NCI-H2227 treated with DMSO at 0.1 percent for 48 hours (cell line): ENCODE measurements at places on chromosomes 1 and 21.

DNA sequence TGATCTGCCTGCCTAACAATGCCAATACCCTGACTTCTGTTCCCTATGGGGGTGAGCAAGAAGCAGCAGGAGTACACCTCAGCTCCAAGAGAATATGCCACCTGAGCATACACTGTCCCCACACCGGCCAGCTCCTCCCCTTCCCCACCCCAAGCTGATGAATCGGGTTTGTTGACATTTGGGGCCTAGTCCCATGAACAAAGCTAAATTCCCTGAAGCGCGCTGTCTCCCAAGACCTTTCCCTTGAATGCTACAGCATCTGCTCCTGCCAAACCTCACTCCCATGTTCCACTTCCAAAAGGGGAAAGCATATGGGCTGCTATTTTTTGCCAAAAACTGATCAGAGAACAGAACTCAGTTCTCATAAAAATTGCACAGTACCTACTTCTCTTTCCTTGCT is 220.4 kb upstream of the CAMK1G start:
- no peak for DNase-seq

DNA sequence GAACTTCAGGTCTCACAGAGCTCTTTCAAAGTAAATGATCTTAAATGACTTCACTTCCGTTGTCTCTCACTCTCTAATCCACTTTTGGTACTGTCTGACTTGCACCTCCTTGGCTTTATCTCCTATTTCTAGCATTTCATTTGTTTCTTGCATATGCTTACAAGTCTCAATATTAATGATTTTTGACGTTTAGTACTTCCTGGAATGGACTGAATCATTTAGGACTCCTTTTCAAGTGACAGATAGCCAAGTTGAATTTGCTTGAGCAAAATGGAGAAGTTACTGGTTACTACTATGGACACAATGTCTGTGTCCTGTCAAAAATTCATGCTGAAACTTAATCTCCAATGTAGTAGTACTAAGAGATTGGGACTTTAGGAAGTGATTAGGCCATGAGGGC is 7.0 kb upstream of the SGIP1 start:
- DNase-seq, result no peak

GRCh38 chr1:9588551-9589143 is at the start of gene TMEM201:
Gene TMEM201 (plus strand): TSS chr1:9588911. CDS start chr1:9588931, 20 bp downstream.
- peak; percentile 86 for DNase-seq

GRCh38 chr1:162206300-162206699 is 136.8 kb downstream of the NOS1AP start:
- DNase-seq, result no peak

DNA sequence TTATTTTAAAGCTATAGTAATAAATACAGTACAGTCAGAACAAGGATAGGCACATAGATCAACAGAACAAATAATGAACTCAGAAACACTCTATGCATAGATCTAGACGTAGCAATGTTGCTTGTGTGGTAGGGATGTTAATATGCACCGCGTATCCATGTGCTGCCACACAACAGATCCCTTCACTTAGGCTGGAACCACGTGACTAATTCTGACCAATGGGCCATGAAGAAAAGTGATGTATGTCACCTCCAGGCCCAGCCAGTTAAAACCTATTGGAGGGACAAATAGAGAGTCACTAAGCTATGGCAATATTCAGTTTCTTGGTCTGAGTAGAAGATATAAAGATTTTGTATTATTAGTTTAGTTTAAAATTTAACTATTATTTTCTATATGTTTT is 91.4 kb downstream of the ADAMTS1 start:
- no peak for DNase-seq

- no peak for DNase-seq
These were observed 312.6 kb downstream of the DUSP10 start for GRCh38 chr1:221429264-221429663.

- DNase-seq, result no peak
These were observed 102.9 kb upstream of the SMYD2 start for GRCh38 chr1:214178102-214178501.

- DNase-seq, result no peak
These were observed 184.3 kb downstream of the HIVEP3 start for GRCh38 chr1:41734201-41734970.

- DNase-seq, result no peak
These were observed 27.3 kb upstream of the SPATA6 start for GRCh38 chr1:48499211-48499735.

DNA sequence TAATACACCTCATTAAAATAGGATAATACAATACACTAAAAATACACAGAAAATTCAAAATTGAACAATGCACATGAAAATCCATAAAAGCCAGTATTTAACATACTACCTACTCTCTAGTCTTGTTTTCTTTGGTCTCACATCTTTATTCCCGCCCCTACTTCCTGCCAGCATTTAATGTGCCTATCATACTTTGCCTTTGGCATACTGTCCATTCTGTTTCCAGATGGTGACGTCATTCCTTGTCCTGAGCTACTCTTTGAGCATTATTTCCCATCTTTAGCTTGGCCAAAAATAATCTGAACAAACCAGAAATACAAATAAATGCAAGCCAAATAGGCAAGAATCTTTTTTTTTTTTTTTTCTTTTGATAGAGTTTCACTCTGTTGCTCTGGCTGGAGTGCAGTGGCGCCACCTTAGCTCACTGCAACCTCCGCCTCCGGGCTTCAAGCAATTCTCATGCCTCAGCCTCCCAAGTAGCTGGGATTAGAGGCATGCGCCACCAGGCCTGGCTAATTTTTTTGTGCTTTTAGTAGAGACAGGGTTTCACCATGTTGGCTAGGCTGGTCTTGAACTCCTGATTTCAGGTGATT is 4.4 kb downstream of the HFM1 start:
- no peak for DNase-seq

- DNase-seq, result no peak
These were observed 18.8 kb downstream of the LRRC52 start for GRCh38 chr1:165562571-165562970.

DNA sequence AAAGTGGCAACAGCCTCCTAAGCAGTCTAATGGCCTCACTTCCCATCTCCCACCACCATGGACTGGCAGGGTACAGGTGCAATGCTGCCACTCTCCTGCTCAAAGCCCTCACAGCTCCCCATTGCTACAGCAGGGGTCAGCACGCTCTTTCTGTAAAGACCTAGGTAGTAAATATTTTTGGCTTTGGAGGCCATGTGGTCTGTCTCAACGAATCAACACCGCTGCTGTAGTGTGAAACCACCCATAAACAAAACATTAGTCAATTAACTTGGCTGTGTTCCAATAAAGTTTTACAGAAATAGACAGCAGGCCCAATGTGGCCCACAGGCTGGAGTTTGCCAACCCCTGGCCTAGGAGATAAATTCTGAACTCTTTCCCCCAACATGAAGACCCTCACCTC is 44.6 kb upstream of the TMEM125 start:
- no peak for DNase-seq

GRCh38 chr1:85319491-85319890 is 43.1 kb upstream of the BCL10 start:
- DNase-seq, result no peak

DNA sequence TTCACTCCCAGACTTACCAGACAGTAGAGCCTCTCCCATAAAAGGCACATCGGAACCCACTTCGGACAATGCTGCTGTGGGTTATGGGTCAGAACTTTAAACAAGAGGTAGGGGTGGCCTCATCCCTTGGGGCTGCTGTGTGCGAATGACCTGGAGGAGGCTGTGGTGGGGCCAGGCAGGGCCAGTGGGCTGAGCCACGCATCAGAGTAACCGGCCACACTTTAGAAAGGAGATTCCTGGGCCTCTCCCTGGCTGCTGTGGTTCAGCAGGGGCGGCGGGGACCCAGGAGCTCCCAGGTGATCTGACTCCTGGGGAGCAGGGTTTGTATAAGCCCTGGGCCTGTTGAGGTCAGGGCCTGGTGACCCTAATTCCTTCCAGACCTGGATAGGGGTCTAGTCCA is 110.2 kb upstream of the C1orf174 start:
- no peak for DNase-seq

DNA sequence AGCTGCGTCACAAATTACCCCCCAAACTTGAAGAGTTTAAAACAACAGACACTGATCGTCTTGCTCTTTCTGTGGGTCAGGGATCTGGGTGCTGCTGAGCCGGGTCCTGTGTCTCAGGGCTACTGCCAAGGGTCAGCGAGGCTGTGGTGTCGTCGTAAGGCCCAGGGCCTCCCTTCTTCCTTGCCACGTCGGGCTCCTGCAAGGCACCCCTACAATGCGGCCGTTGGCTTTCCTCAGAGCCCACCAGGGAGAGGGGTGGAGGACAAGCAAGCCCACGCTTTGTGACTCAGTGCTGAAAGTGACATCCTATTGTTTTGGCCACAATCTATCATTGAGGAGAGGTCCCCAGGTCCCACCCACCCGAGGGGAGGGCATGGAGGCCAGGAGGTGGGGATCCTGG is 7.7 kb upstream of the FBLIM1 start:
- DNase-seq, result no peak

DNA sequence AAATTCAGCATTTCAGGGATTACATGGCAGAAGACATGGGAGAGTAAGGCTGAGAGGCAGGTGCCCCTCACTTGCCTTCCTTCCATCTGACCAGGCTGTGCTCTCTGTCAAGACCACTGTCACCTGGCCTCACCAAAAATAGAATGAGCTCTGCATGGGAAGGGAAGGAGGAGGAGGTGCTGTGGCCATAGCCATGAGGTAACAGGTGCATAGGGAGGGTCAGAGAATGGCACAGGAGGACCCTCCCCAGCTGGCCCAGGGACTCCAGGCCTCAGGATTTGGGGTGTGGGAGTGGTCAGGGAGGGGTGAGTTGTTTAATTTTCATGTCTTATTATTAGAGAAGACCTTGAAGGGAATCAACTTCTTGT is 192.3 kb downstream of the FCRL5 start:
- DNase-seq, result no peak

DNA sequence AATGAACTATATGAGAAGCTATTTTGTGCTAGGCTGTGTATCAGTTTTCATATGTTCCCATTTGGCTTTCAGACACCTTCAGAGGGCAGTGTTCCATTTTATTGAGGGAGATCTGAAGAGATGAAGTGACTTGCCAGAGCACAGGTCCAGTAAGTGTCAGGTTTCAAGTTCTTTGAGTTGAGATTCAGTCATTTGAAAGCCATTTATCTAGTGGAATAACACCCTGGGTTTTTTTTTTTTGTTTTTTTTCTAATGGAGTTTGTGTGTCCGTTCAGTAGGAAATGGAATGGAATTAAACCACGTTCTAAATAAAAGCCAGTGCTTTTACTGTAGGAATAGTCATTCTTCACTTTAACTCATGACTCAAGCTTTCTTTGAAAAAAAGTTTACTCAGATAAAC is 652.9 kb upstream of the USP24 start:
- no peak for DNase-seq

- no peak for DNase-seq
These were observed 12.1 kb downstream of the RGS18 start for GRCh38 chr1:192170196-192170984.

- DNase-seq, result no peak
These were observed 777.8 kb upstream of the PRMT6 start for GRCh38 chr1:106278716-106279115.

DNA sequence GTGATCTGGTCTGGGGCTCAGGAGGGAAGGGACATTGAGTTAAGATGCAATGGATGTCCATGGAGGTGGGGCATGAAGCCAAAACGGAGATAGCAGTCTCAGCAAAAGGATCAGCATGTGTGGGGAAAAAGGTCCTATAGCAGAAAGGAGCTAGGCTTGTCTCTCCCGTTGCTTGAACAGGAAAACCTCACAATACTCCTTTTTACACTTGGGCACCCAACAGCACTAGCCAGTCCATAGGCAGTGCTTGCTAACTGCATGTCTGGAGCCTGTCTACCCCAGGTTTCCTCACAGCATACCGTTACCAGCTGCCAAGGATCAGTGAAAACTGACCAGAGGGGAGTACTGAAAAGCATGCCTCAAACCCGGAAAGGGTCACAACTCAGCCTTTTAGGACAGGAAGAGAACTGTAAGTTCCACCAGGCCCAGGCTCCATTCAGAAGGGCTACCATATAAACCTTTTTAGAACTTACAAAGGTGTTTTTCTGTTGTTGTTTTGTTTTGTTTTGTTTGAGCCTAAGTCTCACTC is 78.6 kb downstream of the JAK1 start:
- DNase-seq, result no peak

DNA sequence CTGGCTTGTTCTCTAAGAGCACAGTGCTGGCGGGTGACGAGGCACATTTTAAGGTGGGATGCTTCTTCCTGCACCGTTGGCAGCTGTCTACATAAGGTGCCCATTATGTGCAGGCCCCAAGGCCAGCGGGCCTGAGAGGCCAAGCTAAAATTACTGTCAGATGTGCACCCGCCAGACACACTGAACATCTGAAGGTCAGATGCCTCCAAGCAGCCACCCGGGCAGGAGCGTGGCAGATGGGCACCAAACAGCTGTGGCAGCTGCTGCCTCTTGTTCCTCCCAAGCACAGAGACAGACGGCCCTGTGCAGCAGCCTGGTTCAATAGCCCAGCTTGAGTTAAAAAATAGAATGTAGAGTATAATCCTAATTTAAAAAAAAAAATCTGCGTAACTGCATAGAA is 211.9 kb upstream of the EDN2 start:
- DNase-seq, result no peak

- DNase-seq, result no peak
These were observed 8.0 kb downstream of the SMIM12 start for GRCh38 chr1:34851431-34852105.

DNA sequence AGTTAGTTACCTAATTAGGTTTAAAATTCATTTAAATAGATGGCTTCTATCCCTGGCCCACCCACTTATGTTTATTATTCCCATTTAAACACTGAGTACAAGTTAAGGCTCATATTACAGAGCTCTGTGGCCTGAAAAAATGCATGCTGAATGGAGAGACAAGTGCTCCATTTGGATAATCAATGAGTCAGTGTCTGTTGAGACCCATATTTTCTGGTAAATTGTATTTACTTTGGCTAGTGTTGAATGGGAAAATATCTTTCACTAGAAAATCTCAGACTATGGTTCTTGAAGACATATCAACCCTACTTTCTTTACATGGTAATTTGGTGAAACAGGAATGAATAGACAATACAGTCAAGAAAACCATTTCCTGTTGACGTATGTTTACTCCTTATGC is 356.0 kb downstream of the S1PR1 start:
- DNase-seq, result no peak

GRCh38 chr1:99738858-99739465 is 27.5 kb downstream of the FRRS1 start:
- DNase-seq, result no peak

- no peak for DNase-seq
These were observed 15.1 kb downstream of the SH2D2A start for GRCh38 chr1:156801409-156802121.

- DNase-seq, result no peak
These were observed 2206.0 kb downstream of the MRPL39 start for GRCh38 chr21:23401278-23401677.
